Thymus (tissue), 14 donors: ENCODE measurements at places on chromosomes 11 and 22. TPM values are rescaled to one million over a fixed set of nuclear protein-coding genes. Genes with fewer than 3 reads are reported as not detected.

DNA sequence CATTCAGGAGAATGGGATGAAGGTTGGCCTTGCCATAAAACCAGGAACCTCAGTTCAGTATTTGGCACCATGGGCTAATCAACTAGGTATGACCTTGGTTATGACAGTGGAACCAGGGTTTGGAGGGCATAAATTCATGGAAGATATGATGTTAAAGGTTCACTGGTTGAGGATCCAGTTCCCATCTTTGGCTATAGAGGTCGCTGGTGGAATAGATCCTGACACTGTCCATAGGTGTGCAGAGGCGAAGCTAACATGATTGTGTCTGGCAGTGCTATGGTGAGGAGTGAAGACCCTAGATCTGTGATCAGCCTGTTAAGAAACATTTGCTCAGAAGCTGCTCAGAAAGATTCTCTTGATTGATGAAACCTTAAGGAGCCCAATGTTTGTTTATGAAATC, 5.7 kb downstream of the NF2 start:
- no peak overlapping the region for H3K4me3 ChIP-seq
- DNase-seq = no peak
- H3K27ac ChIP-seq = no peak overlapping the region
- no peaks in the 10 kb centered on the region for H3K36me3 ChIP-seq
- no peaks in the 10 kb centered on the region for H3K27me3 ChIP-seq

GRCh38 chr11:116379185-116379828, 393.5 kb downstream of the BUD13 start:
- H3K36me3 ChIP-seq = no peaks in the 10 kb centered on the region
- H3K27me3 ChIP-seq = no peaks in the 10 kb centered on the region
- peak; percentile 7 for DNase-seq

Gene APOBEC3C
- 5.1 TPM for total RNA-seq

DNA sequence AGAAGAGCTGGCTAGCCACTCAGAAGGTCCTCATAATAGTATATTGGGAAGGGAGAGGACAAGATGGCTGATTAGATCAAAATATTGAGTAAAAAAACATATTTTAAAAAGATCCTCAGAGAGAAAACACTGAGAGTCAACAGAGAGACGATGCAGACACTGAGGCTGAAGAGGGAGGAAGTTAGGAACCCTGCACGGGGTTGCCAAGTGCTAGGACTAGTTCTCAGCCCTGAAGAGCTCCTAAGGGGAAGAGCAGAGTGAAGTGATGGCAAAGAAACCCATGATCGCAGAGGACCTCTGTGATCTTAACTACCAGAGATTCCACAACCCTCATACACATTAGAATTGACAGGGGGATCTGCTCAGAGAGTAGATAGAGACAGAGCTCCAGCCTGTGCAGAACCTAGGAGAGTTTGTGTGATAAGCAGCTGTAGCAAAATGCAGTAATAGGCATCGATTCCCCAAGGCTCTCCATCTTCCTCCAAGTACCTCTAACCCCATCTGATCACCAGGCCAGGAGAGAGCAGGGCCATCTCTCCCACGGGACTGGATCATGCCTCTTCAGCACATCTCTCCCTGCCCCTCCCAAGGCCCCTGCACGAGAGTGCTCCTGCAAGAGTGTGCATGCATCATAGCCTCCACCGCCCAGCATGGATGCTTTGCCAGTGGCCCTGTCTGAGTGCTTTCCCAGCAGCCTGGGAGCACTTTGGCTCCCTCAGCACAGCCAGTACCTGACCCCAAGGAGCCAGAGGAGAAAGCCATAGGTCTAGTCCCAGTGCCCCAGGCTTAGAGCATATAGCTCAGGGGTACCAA, 41.2 kb upstream of the ARL14EP start:
- DNase-seq = no peak
- H3K27ac ChIP-seq = no peak overlapping the region
- no peaks in the 10 kb centered on the region for H3K36me3 ChIP-seq
- H3K4me3 ChIP-seq = no peak overlapping the region
- H3K4me1 ChIP-seq = peaks cover 9% of the 10 kb centered on the region

- no peak for DNase-seq
- H3K27me3 ChIP-seq = no peaks in the 10 kb centered on the region
- H3K4me1 ChIP-seq = peaks cover 9% of the 10 kb centered on the region
- H3K4me3 ChIP-seq = no peak overlapping the region
- no peak overlapping the region for H3K27ac ChIP-seq
Measured at GRCh38 chr11:35105319-35106079, 33.5 kb upstream of the CD44 start.

DNA sequence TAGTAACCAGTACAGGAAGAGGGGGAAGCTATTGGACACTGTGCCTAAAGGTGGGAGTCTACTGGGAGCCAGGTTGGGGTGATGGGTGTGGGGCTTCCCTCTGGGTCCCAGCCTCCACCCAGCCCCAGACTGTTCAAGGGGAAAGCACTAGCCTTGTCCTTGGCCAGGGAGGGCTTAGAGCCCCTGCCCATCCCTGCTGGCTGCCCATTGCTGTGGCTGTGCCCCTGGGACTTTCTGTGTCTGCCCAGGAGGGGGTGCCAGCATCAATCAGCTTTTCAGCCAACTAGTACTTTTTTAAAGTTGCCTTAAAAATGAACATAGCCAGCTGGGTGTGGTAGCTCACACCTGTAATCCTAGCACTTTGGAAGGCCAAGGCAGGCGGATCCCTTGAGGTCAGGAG, 19.9 kb downstream of the INCENP start:
- no peaks in the 10 kb centered on the region for H3K27me3 ChIP-seq
- H3K4me3 ChIP-seq = no peak overlapping the region
- peaks cover 97% of the 10 kb centered on the region for H3K36me3 ChIP-seq
- DNase-seq = no peak
- no peak overlapping the region for H3K27ac ChIP-seq
